T1000 (cell line): ENCODE measurements at places on chromosomes 2 and 18.

DNA sequence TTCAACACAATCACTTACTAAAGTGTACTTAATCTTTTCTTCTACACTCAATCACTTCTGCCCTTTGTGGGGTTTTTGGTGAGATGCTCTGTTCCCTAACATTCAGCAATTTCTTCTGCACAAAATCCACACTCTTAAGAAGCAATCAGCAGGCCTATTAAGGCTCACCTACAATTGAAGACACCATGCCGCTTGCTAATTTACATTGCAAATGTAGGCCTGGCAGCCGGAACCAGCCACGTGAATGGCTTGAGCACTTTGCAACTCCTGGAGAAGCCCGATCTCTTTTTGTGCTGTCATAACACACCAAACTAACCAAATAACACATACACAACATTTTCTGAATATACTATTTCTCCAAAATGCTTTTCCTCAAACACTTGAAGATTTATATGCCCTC is 66.3 kb downstream of the NYAP2 start:
- no peak for DNase-seq

- DNase-seq = peak; percentile 4
Observed at GRCh38 chr18:6521803-6522418, 107.2 kb upstream of the L3MBTL4 start.

DNA sequence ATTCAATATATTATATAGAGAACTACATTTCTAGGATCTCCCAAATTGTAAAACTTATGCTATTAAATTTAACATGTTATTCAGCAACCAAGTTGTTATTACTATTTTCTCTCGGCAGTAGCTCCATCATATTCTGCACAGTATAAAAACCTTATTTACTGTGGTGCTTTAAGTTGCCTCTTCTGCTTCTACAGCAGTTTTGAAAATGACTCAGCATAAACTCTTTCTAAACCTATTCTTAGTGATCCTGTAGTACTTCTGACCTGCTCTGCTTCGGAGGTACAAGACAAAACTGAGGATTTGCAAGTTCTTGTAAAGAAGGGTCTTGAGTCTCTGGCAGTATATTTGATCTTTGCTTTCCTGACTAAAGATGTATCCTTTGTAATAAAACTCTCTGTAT is 567.2 kb downstream of the TMX3 start:
- no peak for DNase-seq

DNA sequence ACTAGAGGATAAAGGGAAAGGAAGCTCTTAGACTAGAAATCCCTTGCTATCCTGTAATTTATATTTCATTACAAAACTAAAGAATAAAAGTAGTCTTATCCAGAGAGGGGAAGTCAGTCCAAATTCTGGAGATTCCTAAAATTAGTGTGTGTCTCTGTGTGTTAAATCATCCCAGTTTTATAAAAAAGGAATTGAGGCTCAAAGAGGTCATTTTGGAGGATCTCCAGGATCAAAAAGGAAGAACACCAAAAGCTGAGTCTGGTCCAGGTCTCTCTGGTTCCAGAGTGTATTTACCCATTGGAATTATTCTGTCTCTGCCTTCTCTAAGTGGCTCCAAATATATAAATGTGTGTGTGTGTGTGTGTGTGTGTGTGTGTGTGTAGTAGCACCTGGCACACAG is 166.7 kb downstream of the NRXN1 start:
- no peak for DNase-seq

GRCh38 chr18:46820863-46821262 is 64.0 kb upstream of the ST8SIA5 start:
- no peak for DNase-seq

- DNase-seq = peak; percentile 47
Observed at GRCh38 chr18:13452388-13452811, 233.8 kb downstream of the LDLRAD4 start.

DNA sequence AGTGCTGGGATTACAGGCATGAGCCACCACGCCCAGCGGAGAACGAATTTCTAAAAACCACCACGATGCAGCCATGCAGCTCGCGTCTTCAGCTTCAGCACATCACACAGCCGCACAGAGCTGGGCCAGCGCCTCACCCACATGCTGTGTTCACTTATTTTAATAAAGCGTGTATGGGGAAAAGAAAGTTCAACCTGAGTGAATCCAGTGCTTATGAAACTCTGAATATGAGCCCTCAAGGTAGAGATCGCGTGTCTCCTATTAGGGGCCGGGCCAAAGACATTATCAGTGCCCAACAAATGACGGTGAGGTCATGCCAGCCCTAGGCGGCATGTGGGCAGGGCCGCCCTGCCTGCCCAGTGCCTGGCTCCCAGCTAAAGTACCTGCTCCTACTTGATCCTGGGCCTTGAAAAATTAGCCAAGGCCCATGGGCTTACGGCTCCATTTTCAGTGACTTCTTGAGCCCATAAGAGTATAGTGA is 44.3 kb downstream of the SPRED2 start:
- DNase-seq = no peak

DNA sequence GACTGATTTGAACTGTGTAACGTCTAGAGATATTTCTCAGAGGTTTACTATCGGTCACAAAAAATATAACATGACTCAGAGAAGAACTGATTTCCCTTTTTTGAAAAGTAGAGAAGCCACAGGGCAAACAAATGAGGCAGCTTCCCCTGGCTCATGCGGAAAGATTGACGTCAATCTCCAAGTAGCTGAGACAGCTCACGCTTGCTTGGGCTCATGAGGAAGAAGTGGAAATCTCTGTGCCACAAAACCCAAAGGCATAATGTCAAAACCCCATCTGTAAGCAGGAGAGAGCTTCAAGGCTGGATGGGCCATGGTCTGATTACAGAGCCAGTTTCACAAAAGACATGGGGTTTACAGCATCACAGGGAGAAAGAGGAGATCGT is 188.1 kb downstream of the ARL4C start:
- no peak for DNase-seq

GRCh38 chr18:76963936-76964335 is 141.6 kb downstream of the ZNF236 start:
- no peak for DNase-seq

DNA sequence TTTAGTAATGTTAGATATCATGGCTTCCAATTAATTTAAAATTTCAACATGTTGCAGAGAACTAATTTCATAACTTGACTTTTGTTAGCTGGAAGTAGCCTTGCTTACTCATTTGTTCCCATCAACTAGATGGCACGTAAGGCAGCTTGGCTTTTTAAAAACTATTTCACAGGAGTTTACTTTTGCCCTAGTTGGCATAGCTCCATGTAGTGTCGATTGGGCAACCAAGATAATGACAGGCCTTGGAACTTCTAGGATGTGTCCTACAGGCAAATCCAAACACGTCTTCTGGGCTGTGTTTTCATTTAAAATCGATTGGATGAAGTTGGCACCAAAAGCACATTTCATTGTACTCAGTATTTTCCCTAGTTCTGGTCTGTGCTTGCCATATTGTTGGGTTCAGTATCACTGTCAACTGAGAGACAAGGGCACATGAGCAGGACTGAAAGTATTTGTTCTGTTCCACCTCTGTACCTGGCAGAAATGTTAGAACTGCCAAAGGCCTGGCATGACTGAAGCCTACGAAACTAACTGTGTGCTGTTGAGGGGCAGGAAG is 29.4 kb downstream of the HADHB start:
- DNase-seq = no peak

DNA sequence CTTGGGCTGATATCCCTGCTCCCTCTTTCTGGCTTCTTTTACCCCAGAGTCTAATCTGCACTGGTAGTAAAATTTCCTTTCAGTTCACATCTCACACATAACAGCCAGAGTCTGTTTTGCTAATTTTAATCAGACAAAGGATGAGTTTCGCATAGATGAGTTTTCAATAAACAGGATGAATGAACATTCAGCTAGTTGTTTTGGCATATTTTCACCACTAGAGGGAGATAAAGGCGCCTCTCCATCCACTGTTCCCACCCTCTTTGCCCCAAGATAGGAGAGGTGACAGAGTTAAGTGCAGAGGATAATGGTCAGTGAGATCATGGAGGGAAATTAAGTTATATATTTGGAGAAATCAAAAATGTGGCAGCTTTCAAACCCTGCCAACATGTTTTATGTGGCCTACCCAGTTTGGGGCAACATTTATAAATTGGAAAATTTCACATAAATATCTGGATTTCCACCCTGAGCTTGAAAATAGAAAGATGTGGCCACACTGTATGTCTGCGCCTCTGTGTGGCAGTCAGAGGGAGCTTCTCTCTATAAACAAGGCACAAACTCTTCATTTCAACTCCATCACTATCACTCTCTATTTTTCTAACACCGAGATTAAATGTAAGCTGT is 48.5 kb upstream of the DTNA start:
- no peak for DNase-seq

- no peak for DNase-seq
Observed at GRCh38 chr2:30260941-30261340, 29.6 kb downstream of the LBH start.

- no peak for DNase-seq
Observed at GRCh38 chr2:96907115-96908041, 37.5 kb upstream of the SEMA4C start.
